Erythroblast (primary cell): ENCODE measurements at places on chromosomes 3 and 15.

DNA sequence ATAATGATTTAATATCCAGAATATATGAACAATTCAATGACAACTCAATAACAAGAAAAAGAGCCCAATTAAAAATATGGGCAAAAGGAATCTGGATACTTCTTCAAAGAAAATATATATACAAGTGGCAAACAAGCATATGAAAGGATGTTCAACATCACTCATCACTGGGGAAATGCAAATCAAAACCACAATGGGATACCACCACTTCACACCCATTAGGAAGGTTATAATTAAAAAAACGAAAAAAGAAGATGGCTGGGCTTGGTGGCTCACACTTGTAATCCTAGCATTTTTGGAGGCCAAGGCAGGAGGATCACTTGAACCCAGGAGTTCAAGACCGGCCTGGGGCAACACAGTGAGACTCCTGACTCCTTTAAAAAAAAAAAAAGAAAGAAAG, 4.1 kb downstream of the CCDC12 start:
- no peak for DNase-seq

- no peak for DNase-seq
Measured at GRCh38 chr3:41265823-41266273, 66.5 kb downstream of the CTNNB1 start.

GRCh38 chr3:158395421-158395820, 175.6 kb upstream of the MLF1 start:
- no peak for DNase-seq

DNA sequence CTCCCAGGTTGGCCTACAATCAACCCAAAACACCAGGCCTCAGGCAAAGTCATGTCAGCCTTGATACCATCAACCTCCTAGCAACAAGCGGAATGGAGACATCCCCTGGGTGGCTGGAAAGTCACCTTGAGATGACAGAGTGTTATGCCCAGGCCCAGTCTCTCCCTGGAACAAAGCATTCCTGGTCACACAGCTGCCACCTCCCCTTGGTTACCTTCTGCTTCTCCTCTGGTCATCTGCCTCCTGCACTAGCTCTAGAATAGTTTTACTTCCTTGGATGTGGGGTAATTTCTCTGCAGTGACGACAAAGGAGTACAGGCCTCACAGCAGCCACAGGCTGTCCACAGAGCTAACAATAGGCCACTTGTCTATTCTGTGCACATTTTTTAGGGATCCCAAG, 114.9 kb downstream of the RFTN1 start:
- DNase-seq: no peak

- no peak for DNase-seq
Measured at GRCh38 chr3:61571516-61572336, 10.4 kb downstream of the PTPRG start.

GRCh38 chr3:154678041-154678654, 248.2 kb upstream of the GPR149 start:
- no peak for DNase-seq
